Osteocyte (in vitro differentiated cells): ENCODE measurements at places on chromosomes 7 and 10. TPM values are rescaled to one million over a fixed set of nuclear protein-coding genes. Genes with fewer than 3 reads are reported as not detected.

- no peaks in the 10 kb centered on the region for H3K27me3 ChIP-seq
- no peaks in the 10 kb centered on the region for H3K36me3 ChIP-seq
- H3K4me3 ChIP-seq = no peak overlapping the region
- DNase-seq = no peak
- H3K27ac ChIP-seq = no peak overlapping the region
These were observed 1015.6 kb downstream of the KCNMA1 start for GRCh38 chr10:76621886-76622620.

- DNase-seq = no peak
- no peaks in the 10 kb centered on the region for H3K4me1 ChIP-seq
- H3K27ac ChIP-seq = no peak overlapping the region
- H3K27me3 ChIP-seq = peaks cover 26% of the 10 kb centered on the region
- H3K4me3 ChIP-seq = no peak overlapping the region
These were observed 55.3 kb upstream of the SRRM3 start for GRCh38 chr7:76146374-76146773.

Gene SMO
- total RNA-seq = 40.2 and 41.6 TPM in 2 replicates

Gene GNGT1
- total RNA-seq = not detected in 2 replicates

DNA sequence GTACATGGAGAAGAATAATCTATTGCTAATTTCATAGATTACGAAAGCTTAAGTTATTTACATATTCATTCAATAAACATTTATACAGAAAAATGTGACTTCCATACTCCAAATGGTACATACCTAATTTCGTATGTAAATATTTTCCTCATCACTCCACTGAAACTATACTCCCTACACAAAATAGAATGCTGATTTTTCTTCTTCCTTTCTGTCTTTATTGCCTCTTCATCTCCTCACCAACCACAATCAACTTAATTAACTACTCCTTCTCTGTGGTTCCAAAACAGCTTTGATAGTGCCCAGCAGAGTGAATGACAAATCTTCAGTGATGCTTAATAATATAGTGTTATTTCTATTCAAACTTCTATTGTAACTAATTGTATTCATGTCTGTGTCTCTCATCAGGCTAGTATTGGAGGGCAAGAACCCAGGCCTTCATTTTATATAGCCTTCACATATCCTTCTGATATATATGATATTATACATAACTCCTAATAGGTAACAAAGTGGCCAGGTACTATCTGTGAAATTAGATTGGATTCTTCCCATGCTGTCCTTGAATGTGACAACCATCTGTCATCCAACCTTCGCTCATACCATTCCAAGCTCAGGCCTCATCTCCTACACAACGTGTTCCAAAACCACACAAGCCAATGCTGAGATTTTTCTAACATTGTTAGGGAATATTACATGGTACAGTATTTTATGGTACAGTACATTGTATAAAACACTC is 5.3 kb downstream of the ITGB1 start:
- no peaks in the 10 kb centered on the region for H3K36me3 ChIP-seq
- peaks cover 84% of the 10 kb centered on the region for H3K4me1 ChIP-seq
- H3K27ac ChIP-seq = peak overlapping the region; percentile 74
- no peaks in the 10 kb centered on the region for H3K27me3 ChIP-seq
- H3K4me3 ChIP-seq = no peak overlapping the region

DNA sequence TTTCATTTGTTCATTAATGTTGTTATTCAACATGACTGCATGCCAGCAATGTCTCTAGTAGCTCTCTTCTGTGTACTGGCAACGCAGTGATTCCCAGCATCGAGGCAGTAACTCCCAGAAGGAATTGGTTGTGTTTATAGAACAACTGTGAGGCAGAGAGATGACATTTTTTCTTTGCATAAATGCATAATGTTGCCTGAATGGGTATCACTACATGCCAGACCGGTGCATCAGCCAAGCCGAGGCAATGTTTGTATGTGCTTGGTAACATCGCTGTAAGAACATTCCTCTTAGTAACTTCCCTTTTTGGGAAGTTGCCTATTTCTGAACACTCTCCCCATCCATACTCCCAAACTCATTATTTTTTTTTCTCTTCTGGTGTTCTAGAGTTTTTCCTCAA is 182.9 kb downstream of the HTR7 start:
- no peak for DNase-seq
- no peaks in the 10 kb centered on the region for H3K36me3 ChIP-seq
- peaks cover 4% of the 10 kb centered on the region for H3K4me1 ChIP-seq
- H3K27me3 ChIP-seq = peaks cover 21% of the 10 kb centered on the region
- no peak overlapping the region for H3K27ac ChIP-seq
- H3K4me3 ChIP-seq = no peak overlapping the region
